Cardiac septum (tissue), 1 donor: ENCODE measurements at places on chromosomes 7 and 10. TPM values are rescaled to one million over a fixed set of nuclear protein-coding genes. Genes with fewer than 3 reads are reported as not detected.

DNA sequence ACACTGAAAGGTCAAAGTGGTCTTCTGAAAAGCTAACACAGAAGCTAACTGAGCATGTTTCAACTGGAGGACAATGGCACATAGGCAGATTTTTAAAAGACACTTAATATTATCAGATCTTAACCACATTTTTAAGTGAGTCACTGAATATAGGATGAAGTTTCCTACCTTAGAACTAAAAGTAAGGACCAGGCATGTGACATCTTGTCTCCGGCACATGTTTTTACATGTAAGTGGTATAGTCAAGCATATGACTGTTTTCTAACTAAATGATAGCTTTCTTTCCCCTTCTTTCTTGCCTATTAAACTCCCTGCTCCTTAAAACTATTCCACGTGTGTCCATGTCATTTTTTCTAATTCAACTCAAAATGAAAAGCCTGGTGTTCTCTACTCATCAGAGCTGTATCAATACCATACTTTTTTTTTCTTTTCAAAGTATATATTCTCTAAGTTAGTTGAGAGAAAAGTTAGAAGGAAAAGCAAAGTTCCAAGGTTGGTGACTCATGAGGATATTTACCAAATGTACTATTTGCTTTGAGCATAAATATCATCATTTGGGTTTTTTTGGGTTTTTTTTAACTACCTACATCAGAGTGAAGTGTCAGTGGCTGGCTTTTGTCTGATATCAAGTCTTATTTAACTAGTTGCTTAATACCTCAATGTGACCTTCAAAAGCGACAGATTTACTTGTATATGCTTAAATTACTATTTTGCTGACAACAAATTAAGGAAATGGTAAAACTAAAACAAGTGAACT, 127.5 kb downstream of the CRPPA start:
- no peak for DNase-seq

GRCh38 chr10:130764651-130765050, 546.9 kb downstream of the TCERG1L start:
- peak; percentile 26 for DNase-seq

DNA sequence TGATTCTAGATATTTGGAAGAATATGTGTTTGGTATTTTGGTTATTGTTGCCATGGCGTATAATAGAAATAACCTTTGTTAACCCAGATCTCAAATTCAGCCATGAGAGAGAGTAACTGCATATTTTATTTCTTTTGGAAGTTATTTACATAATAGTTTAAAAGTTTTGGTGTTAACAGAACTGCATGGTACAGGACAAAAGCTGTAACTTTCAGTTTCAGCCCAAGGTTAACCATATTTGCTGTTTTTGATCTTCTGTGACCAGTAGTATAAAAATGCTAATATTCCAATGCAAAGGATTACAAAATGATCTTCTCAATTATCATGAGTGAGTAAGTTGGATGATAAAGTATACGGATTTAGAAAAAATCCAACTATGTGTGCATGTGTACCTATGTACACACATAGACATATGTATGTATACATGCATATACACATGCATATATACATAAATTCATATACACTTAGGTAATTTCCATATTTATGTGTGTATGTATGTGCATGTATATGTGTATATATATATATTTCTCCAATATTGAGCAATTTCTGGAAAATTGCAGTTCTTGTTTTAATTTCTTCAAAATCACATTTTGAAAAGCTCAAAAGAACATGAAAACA, 38.0 kb upstream of the PIP4K2A start:
- no peak for DNase-seq

GRCh38 chr7:157391036-157391710, 54.4 kb downstream of the DNAJB6 start:
- peak; percentile 65 for DNase-seq

- no peak for DNase-seq
Observed at GRCh38 chr10:62016623-62017490, 115.4 kb downstream of the ARID5B start.

GRCh38 chr10:17576768-17577167, 40.4 kb downstream of the HACD1 start:
- DNase-seq, result no peak

GRCh38 chr7:87875151-87876039, 765 bp downstream of the SLC25A40 start:
- no peak for DNase-seq

DNA sequence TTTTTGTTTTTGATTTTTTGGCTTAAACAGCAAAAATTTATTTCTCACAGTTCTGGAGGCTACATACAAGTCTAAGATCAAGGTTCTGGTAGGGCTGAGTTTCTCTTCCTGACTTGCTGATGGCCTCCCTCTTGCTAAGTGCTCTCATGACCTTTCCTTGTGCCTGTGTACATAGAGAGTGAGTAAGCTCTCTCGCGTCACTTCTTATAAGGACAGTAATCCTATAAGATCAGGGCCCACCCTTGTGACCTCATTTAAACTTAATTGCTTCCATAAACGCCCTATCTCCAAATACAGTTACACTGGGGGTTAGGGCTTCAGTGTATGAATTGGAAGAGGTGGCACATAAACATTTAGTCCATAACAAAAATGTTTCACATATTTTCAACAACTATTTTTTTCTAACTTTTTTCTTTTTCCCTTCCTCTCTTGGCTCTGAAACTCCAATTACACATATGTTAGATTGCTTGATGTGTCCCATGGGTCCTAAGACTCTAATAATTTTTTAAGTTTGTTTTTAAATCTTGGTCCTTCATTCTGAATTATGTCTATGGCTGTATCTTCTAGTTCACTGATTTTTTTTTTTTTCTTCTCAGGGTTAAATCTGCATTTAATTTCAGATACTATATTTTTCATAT, 149.8 kb downstream of the HBP1 start:
- no peak for DNase-seq

DNA sequence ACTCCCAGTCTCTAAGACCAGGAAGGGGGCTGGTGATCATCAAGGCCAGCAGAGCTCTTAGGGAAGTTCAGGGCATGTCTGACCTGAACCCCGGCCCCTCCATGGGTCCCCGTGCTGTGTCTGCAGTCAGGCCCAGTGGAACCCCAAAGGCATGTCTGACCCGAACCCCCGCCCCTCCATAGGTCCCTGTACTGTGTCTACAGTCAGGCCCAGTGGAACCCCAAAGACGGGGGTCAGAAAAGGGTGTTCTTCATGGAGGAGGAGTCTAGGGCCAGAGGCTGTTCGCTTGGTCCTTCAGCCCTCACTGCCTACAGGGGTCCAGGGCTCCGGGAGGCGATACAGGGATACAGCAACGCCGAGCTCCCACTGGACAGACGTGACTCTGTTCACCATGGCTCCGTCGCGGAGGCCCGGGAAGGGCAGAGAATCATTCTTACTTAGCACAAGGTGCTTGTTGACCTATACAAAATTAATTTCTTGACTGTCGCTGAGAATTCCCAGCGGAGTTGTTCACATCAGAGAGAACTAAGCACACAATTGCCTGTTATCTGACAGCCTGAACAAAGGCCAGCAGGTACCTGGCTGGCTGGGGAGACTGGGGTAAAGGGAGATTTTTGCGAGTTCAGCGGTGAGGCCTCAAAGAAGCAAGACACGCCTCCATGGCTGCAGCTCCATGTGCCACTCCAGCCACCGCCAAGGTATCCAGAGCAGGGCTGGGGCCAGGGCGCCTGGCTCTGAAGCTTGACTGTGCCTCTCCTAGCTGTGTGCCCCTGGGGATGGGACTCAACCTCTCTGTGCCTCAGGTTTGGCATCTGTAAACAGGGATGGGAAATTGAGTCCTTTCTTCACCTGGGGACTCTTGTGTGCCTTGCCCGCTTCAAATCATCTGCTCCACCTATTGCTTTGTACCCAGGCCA, 26.8 kb downstream of the EN2 start:
- DNase-seq, result peak; percentile 43

DNA sequence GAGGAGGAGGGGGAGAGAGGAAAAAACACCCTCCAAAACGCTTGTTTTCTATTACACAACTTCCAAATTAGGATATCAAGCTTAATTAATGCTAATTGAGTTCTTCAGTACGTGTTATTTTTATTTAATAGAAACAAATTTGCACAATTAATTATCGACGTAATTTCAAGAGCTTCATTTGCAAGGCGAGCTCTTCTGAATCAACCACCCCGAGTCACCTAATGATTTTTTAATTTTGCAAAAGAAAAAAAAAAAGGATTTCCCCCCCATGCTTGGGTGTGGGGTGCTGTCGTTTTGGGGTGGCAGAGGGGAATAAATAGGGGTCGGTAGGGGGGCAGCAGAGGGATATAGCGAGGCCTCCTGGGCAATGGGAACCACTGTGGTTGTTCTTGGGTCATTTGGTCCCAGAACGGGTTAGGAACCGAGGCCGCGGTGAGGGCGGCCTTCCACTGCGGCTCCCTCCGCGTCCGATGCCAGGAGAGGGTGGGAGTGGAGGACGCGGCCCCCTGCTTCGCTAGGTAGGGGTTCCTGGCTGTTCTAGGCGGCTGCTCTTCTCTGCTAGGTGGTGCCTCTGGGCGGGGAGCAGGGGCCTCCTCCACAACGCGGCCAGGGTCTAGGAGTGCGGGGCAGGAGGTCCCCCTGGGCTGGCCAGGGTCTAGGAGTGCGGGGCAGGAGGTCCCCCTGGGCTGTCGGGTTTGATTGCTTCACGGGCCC, 7.3 kb downstream of the UNCX start:
- no peak for DNase-seq

DNA sequence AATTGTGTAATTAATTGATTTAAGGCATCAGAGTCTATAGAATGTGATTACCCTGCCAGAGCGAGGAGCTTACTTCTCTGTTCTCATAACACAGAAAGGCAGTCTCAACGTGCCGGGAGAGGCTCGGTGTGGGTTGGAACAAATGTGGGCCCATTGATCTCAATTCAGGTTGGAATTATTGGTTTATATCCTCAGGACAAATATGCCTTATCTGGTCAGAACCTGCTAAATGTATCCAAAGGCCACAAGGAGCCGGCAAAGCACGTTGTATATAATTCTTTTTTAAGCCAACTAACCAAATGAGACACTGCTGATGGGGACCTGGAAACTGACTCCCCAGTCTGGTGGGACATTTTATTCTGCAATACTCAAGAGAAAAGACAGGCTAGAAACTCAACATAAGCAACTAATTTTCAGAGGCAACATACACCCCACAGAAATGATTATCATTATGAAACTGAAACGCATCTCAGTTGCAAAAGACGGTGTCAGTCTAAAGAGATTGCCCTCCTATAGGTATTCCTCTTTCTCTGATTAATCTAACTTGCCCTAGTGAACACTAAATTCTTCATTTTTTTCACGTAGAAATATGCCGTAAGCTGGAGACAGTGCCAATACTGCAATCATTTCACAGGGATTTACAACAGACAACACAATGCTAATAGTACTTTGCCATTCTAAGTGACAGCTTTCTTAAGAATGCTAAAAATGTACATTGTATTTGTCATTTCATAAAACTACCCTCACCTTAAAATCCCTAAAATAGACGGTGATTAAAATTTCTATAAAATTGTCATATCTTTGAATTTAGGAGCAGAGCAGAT, 9.4 kb downstream of the EBF3 start:
- DNase-seq, result peak; percentile 43

GRCh38 chr7:150846291-150847115, 5.8 kb upstream of the AOC1 start:
- DNase-seq, result no peak

- DNase-seq, result no peak
Observed at GRCh38 chr10:130137090-130137448, 878 bp downstream of the GLRX3 start.

DNA sequence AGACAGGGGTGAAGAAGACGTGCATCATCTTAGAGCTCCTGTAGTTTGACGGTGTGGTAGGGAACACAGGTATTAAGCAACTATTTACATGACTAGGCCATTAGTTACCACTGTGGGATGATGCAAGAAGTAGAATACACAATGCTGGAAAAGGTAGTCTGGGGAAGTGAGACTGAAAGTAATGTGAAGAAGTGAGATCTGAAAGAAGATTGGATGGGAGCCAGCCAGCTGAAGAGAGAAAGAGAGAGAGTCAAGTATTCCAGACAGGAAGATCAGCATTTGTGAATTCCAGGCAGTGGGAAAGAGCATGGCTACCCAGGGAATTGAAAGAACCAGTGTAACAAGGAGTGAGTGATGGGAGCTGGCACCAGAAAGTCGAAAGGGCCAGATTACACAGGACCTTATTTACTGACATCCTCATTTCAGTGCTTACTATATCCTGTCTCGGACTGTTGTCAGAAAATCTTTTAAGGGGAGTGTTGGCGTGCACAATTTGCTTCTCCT, 4.0 kb upstream of the CFAP58 start:
- no peak for DNase-seq

- peak; percentile 47 for DNase-seq
Observed at GRCh38 chr10:71043858-71044257, 155.5 kb upstream of the PCBD1 start.

- DNase-seq, result no peak
Observed at GRCh38 chr7:47454974-47455871, 126.7 kb downstream of the TNS3 start.

DNA sequence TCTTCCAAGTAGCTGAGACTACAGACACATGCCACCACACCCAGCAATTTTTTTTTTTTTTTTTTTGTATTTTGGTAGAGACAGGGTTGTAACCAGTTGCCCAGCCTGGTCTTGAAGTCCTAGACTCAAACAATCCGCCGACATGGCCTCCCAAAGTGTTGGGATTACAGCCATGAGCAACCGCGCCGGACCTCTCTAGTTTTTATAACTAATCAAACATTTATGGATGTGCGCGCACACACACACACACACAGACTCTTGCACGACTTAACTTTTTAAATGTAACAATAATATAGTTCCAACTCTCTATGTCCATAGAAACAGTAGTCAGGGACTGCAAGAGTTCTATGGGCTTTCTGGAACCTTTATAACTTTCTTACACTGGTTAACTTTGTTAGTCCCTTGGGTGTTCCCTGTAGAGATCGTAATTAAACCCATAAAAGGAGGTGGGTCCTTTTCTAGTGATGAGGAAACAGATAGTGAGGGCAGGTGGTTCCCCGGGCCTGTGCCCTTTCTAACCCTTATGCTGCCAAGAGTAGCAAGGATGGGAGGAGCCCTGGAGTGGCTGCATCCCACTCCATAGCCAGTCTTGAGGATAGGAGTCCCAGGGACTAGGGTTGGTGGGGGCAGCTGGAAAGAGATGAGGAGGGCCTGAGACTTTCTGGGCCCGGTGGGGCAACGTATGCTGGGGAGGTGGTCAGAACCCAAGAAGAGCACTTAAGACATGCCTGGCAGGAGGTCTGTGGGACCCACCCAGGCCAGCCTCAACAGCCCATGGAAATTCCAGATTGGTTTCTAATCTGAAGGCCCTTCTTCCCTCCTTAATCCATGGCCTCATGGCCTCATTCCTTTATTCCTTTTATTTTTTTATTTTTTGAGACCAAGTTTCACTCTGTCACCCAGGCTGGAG, 8.6 kb downstream of the MARVELD1 start:
- no peak for DNase-seq

GRCh38 chr10:101563497-101564040, 24.5 kb downstream of the POLL start:
- DNase-seq, result peak; percentile 35

LARP4B gene
- 69.8 TPM for total RNA-seq

FAM25G gene
- not detected for total RNA-seq

PIK3AP1 gene
- 2.8 TPM for total RNA-seq

MYOZ1 gene
- total RNA-seq, result 8.7 TPM

WIPF3 gene
- 11.6 TPM for total RNA-seq

KLF14 gene
- total RNA-seq, result not detected

PMPCB gene
- total RNA-seq, result 68.2 TPM

GIMAP6 gene
- 16.6 TPM for total RNA-seq

RAMP3 gene
- total RNA-seq, result 52.5 TPM
